ENCODE measurements at places on chromosomes 3 and 15. TPM values are rescaled to one million over a fixed set of nuclear protein-coding genes. Genes with fewer than 3 reads are reported as not detected.

Gene SH3GL3
- 8.9 TPM for total RNA-seq

Gene GOLGA8G
- total RNA-seq: not detected

Gene EBLN2
- 2.2 TPM for total RNA-seq

Gene GRAMD1C
- not detected for total RNA-seq

Gene ZBBX
- total RNA-seq: not detected

Gene NRG4
- total RNA-seq: 1.5 TPM

Gene VPS8
- 30.2 TPM for total RNA-seq

Gene ETFA
- 258 TPM for total RNA-seq

Gene RYR3
- total RNA-seq: not detected

Gene CCDC54
- total RNA-seq: not detected

Gene PPP1R14D
- total RNA-seq: not detected

Gene ADCY5
- total RNA-seq: not detected

Gene TM4SF1
- total RNA-seq: 0.44 TPM
